BJ (cell line): ENCODE measurements at places on chromosomes 5 and 9.

DNA sequence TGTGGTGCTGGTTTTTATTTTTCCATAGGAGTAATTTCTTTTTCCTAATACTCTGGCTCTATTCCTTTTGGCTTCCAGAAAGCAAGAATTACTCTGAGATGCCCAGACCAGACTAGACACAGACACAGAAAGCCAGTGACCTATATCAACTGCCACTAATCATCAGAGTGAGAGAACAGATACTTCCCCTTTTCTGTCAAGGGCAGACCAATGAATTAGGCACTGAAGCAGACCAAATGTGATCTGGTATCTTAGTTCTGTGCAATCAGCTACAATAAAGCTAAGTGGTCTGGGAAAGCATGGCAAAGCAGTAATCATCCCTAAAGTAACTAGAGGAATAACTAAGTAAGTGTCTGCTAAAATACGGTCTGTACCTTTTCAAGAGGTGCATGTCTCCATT, 239.1 kb downstream of the ELAVL2 start:
- DNase-seq = no peak

- no peak for DNase-seq
Observed at GRCh38 chr5:42587096-42587723, 164.0 kb downstream of the GHR start.

- no peak for DNase-seq
Observed at GRCh38 chr5:165834891-165835290, 2329.5 kb downstream of the MAT2B start.

DNA sequence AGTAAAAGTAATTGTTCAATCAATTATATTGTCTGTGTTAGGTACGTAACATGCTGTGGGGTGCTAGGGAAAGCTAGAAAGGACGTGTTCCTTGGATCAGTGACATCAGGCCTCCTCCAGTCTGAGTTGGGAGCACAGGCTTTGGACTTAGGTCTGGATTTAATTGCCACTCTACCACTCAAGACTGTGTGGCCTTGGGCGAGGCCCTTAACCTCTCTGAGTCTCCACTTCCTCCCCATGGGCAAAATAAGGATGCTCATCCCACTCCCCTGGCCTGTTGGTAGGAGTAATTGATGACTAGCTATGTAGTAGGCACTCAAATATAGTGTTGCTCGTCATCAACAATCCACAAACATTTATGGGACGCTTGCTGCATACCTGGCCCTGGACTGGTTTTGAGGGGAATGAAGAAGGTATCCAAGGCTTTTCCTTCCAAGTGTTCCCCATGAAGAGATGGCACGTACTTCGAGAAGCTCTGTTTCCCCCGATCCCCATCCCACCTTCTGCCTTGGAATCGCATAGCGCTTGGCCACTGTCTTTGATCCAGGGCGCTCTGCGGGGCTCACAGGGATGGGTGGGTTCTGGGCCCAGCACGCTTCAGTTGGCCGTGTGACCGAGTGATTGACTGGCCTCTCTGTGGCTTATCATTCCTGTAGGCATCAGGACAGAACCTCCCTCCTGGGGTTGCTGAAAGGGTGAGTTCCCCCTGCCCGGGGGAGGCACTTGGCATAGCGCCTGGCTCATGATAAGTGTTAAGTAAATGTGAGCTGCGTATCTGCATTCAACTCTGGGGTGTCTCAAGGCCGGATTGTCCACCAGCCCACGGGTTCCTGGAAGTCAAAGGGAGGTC, 8.1 kb downstream of the FGF18 start:
- no peak for DNase-seq

- DNase-seq = no peak
Observed at GRCh38 chr5:141518618-141519015, 29.7 kb downstream of the PCDHGC5 start.

- no peak for DNase-seq
Observed at GRCh38 chr5:166834246-166834645, 1457.2 kb upstream of the WWC1 start.

- no peak for DNase-seq
Observed at GRCh38 chr9:126702151-126703001, 88.6 kb downstream of the LMX1B start.

GRCh38 chr5:133883916-133884315, 84.5 kb downstream of the C5orf15 start:
- no peak for DNase-seq

DNA sequence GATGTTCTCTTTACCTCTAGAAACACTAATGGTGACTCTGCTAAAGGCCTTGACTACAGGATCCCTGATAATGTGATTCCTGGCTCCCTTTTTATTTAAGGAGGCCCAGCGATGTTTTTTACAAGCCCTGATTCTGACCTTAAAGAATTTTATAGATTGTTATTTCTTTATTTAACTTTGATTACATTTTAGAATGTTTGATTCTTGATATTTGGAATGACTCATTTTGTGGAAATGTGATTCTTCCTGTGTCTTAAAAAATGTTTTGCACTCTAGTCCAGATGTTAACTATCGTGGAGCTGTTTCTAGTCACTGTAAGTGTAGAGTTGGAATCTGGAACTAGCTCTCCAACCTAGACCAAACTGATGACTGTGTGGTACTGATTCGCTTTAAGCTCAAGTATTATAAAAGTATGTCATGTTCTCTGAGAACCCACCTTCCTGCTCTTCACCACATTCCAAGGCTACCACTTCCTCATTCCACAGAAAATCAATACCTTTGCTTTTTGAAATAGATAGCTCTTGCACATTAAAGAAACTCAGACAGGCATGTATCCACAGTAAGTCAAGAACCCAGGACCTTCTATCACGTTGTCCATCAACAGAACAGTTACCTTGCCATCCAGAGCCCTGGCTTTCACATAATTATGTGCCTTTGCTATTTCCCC, 65.2 kb downstream of the JMY start:
- DNase-seq = peak; percentile 28

GRCh38 chr9:129446828-129447550, 173.9 kb downstream of the C9orf50 start:
- no peak for DNase-seq

- DNase-seq = no peak
Observed at GRCh38 chr5:73908846-73909245, 282.9 kb downstream of the ARHGEF28 start.

DNA sequence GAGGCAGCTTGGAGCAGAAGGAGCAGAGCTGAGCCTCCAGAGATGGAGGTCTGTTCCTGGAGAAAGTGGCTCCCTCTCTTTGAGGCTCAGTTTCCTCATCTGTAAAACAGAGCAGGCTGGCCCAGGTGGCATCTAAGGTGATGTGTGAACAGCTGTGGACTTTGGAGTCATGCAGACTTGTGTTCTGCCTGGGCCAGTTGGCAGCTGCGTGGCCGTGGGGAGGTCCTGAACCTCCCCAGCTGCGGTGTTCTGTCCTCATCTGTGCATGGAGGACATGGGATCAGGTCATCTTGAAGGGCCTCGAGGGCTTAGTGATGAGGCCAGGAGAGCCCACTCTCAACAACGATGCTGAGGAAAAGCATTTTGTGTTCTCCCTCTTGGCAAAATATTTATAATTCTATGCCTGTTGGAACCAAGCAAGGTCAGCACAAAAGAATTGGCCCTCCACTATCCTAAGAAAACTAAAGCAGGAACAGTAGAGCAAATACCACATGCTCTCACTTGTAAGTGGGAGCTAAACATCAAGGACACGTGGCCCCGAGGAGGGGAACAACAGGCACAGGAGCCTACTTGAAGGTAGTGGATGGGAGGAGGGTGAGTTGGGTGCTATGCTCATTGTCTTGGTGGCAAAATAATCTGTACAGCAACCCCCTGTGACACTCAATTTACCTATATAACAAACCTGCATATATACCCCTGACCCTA, 63.2 kb upstream of the COL15A1 start:
- DNase-seq = no peak

DNA sequence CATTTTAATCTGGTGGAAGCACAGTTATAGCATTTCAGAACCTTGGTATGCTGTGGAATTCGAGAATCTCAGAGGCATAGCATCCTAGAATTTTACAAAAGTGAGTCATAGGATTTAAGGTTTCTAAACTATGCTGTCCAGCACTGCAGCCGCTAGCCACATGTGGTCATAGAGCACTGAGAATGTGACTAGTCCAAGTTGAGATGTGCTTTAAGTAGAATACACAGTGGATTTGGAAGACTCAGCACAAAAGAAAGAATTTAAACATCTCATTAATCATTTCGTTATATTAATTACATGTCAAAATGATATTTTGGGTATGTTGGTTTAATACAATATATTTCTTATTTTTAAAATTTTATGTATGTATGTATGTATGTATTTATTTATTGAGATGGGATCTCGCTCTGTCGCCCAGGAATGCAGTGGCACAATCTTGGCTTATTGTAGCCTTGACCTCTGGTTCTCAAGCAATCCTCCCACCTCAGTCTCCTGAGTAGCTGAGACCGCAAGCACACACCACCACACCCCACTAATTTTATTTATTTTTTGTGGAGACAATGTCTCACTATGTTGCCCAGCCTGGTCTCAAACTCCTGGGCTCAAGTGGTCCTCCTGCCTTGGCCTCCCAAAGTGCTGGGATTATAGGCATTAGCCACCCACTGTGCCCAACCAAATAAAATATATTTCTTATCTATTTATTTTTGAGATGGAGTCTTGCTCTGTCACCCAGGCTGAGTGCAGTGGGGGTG, 20.4 kb upstream of the RPS14 start:
- peak; percentile 97 for DNase-seq

DNA sequence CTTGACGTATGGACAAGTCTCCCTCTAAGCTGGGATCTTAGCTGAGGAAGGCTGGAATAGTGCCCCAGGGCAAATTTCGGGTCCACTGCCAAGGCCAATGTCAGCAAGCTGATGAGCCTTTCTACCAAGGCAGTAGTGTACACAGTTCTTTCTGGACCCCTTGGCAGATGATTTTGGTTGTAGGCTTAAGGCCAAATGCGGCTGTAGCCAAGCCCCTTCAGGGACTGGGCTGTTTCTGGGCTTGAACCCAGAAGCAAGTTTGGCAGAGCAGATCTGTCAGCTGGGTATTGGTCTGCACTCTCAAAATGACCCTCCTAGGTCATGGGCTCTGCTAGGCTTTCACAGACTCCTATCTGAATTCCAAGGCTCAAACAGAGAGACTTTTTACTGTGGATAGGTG, 121.6 kb downstream of the ADAMTSL1 start:
- DNase-seq = no peak

DNA sequence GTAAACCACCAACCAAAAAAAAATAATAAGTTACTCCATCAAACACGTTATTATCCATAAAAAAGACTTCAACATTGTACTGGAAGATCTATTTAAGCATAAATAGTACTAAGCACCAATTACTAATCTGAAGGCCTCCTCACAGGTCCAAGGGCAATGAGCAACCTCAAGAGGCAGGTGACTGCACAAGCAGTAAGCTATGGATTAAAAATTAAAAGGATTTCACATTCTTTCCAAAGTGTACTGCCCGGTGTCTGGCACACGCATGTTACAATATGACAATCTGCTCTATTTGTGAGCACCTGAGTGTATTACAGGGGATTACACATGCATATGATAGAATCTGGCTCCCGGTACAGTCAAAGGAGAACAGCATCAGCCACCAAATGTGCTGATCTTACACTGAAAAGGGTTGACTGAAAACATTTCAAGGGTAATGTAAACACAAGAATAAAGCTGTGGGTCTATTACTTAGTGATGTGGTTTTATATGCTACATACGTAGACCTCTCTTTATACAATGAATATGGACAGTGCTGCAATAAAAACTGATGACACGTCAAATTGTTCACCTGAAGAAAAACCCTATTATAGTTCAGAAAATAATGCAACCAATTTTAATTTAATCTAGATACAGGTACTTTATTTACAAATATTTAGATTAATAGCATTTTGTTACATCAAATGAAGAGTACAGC, 22.8 kb downstream of the RAB14 start:
- DNase-seq = no peak

GRCh38 chr9:87109231-87109631, 161.9 kb upstream of the GAS1 start:
- no peak for DNase-seq

DNA sequence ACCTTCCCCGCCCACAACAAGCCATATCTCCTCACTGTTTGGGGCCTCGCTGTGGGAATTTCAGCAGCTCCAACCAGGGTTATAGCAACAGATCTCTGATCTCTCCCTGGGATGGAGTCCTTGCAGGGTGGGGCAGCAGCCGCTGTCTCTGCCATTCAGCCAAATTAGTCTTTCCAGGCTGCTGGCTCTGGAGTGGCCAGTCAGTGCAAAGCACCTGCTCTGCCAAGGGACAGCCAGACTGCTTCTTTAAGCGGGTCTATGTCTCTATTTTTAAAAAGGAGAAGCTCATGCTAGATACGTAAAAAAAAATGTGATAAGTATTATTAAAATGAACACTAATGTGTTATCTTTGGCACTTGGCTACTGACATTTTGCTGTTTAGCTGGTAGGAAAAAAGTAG, 380.2 kb downstream of the CDH10 start:
- no peak for DNase-seq

DNA sequence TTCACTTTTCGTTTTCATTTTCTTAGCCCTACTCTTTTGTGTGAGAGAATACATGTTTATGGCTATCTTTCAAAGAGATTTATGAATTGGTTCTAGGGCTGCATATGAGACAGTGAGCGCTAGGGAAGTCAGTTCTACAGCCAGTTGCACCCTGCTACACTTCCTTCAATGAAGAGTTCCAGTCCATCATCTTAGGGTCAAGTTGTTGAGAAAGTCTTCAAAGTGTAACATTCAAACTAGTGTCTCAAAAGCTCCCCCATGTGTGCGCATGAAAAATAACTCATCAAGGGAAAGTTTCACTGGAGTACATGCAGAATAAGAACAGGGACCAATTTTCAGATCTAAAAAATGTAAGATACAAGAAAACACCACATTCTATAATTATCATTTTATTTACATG, 317.2 kb downstream of the DEPDC1B start:
- DNase-seq = no peak

GRCh38 chr9:136225366-136225747, 20.3 kb downstream of the QSOX2 start:
- no peak for DNase-seq

DNA sequence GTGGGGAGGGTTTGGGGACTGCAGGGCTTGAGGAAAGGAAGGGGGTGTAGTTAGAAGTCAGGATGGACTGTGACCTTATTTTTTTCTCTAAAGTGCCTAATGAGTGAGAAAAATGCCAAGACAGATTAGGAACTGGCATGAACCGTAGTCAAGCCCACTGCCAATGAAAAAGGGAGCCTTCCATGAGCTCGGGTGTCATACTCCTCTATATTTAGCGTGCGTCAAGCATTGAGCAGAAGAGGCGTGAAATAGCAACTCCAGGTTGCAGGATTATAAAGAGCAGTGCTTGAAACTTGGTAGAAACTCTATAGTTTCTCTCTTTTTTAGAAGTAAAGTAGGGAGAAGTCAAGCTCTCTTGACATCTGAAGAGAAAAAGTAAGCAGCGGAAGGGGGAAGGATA, 1.8 kb downstream of the SGCD start:
- no peak for DNase-seq

- peak; percentile 42 for DNase-seq
Observed at GRCh38 chr9:16236882-16237281, 633.6 kb downstream of the BNC2 start.

GRCh38 chr9:126146254-126147145, 180.1 kb upstream of the MVB12B start:
- no peak for DNase-seq

DNA sequence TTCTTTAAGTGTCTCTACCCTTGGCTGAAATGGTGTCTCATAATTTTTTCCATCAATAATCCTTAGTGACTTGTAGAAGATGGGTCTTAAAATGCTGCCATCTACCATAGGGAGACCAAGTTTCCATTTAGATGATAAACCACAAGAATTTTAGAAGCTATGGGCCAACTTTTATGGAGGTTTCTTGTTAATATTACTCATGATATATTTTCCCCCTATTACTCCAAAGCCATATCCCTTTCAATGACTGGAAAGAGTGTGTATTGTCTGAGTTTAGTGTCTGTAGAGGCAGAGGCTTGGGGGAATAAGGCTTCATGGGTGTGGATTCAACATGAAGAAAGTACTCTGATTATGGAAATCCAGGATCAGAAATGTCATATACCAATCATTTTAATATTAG, 507.3 kb upstream of the TNC start:
- no peak for DNase-seq
